Activated CD8-positive, alpha-beta memory T cell treated with anti-CD3 and anti-CD28 coated beads, Interleukin-2, amount 50 U/mL, for 48 hours (primary cell): ENCODE measurements at places on chromosomes 4 and X.

DNA sequence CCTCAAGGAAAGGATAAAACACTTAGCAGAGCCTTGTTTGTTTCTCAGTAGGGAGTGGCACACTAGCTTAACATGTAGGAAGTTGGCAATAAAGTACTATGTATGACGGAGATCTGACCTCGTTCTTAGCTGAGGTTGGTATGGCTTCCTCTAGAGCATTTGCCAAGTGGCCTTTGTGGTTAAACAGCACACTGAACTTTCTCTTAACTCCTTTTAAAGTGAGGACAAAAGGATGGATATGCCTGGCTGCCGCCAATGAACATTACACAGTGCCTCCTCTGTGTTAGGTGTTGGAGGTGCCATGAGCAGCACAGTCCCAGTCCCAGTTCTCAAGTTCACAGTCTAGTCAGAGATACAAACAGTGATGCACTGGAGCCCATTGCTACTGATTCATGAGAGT is 54.4 kb downstream of the VGLL1 start:
- no peak for DNase-seq

DNA sequence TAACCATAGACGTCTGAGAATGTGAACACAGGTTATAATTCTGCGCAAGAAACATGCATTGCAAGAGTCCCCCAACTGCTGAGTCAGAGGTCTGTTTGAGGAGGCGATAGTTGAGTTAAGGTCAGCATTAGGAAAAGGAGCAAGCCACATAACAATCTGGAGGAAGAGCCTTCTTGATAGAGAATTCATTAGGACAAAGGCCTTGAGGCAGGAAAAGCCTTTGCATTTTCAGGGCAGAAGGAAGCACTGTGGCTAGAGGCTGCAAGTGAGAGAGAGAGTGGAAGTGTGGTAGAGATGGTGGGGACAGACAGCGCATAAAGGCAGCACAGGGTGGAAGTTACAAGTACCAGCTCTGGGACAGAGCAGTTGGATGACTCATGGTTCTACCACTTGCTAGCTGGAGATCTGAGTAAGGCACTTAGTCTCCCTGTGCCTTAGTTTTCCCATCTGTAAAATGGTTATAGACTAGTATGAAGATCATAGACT is 125.8 kb upstream of the LNX1 start:
- no peak for DNase-seq

- DNase-seq: no peak
Measured at GRCh38 chrX:99705701-99706100, 704.4 kb downstream of the PCDH19 start.

DNA sequence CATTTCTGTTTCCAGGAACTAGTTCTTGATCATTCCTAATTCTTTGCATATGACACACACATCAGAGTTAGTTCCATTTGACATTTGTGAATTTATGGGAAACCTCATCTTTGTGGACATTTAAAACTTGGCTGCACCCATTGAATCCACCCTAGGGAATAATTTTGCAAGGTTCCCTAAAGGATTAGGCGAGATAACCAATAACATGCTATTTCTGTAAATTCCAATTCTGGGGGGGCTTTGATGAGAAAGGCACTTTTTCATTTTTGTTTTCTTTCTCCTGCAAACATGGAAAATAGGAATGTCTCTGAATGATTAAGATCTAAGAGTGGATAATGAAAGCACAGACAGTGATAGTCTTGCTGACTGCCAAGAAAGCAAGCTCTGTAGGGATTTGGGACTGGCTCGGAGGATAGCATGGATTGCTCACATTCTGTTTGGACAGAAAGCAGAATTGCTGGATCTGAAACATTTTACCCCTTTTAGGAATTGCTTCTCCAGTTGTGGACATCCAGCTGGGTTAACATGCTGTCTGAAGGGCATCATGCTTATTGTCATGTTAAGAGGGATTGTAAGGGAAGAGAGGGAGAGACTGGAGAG is 145.1 kb downstream of the NHS start:
- DNase-seq: no peak
